ENCODE measurements at places on chromosomes 2 and 18. TPM values are rescaled to one million over a fixed set of nuclear protein-coding genes. Genes with fewer than 3 reads are reported as not detected.

RBBP8 gene
- total RNA-seq, result 53.7 TPM

HOXD4 gene
- total RNA-seq, result 1.3 TPM

IL1F10 gene
- total RNA-seq, result not detected

CFAP210 gene
- 1.0 TPM for total RNA-seq

ANKRD62 gene
- total RNA-seq, result not detected

DSC2 gene
- 10.2 TPM for total RNA-seq

CSRNP3 gene
- total RNA-seq, result 28.4 TPM

CPLX4 gene
- not detected for total RNA-seq

- peaks cover 27% of the 10 kb centered on the region for H3K36me3 ChIP-seq
- no peak overlapping the region for H3K27ac ChIP-seq
- no peak overlapping the region for H3K4me3 ChIP-seq
- no peaks in the 10 kb centered on the region for H3K4me1 ChIP-seq
Observed at GRCh38 chr2:191386938-191387536, 141.8 kb downstream of the MYO1B start.

DNA sequence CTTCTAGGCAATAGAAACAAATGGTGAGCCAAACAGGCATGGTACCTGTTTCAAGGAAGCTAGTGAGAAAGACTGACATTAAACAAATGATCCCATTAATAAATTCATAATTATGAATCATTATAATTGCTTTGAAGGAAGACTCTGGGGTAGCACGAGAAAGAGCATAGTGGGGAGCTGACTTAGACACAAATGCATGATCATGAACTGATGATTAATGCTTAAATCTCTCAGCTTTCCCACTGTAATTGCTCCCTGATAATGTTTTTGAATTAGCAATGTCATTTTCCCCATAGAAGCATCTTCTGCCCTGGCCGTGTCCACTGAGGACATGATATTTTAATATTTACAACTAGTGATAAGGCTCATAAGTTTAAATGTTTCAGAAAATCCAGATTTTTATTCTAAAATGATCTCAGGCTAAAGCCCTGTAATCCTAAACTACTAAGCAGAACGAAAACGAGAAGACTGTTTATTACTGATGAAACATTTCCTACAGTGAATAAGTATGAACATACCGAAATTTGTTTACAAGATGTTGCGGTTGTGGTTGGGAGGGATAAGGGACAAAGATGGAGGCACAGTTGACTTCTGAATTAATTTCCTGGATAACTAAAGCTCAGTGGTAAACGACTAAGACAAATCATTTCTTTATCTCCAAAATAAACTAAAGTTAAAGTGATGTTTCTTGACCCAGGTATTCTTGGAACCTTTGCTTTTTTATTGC is 47.3 kb upstream of the TACR1 start:
- peaks cover 6% of the 10 kb centered on the region for H3K36me3 ChIP-seq
- H3K4me1 ChIP-seq, result no peaks in the 10 kb centered on the region
- no peak for DNase-seq
- no peak overlapping the region for H3K4me3 ChIP-seq

DNA sequence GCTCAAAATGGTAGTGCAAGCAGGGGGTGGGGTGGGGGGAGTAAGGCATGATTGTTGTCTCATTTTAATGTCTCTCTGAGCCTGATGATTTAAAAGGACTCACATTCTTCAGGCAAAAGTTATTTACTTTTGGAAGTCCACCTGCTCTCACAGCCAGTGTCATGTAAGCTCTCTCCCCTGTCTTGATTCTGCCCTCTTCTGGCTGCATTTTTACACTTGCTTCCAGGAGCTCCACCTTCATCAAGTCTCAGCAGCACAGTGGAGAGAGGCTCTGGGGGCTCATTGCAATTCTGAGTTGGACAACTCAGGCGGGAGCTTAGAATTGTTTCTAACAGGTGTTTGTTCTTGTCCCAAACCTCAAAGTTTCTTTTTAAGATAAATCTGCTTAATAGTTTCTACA is 39.2 kb downstream of the GNAL start:
- H3K4me3 ChIP-seq, result no peak overlapping the region
- peaks cover 9% of the 10 kb centered on the region for H3K4me1 ChIP-seq
- no peaks in the 10 kb centered on the region for H3K36me3 ChIP-seq
- no peak for DNase-seq

GRCh38 chr2:217363470-217363869 is 503.6 kb upstream of the TNP1 start:
- H3K27ac ChIP-seq, result no peak overlapping the region
- no peak overlapping the region for H3K4me3 ChIP-seq
- H3K36me3 ChIP-seq, result peaks cover 3% of the 10 kb centered on the region

DNA sequence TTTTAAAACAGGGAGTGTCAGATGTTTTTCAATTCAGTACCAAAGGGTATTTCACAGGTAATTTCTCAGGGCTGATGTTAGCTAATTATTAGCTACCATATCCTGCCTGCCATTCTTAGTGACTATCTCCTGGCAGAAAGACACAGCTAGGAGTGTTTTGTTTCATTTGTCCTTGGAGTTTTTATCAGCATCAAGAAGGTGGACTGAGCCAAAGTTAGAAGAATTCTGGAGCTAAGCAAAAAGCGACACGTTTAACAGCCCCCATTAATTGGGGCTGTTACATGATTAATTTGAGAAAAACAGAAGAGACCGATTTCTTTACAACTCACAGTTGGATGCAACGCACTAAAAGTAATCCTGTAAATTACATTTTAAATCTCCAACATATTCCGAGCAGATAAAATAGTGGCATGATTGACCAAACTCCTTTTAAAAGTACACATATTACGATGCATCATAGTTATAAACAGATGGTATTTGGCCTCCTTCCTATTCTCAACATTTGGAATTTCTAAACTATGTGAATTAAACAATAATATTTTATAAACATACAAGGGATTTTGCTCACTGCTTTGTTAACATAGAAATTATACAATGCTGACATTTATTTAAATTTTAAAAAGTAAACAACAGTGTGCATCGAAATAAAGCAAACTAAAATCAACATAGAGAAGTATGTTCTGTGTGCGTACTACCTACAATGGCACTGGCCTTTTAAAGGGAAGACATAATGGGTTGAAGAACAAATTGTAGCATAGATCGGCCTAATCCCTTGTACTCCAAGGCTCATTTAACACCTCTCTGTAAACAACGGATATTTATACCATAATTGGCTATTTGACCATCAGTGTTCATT is 585.1 kb downstream of the ZEB2 start:
- peaks cover 23% of the 10 kb centered on the region for H3K4me1 ChIP-seq
- no peak for DNase-seq
- no peak overlapping the region for H3K27ac ChIP-seq
- no peaks in the 10 kb centered on the region for H3K36me3 ChIP-seq

DNA sequence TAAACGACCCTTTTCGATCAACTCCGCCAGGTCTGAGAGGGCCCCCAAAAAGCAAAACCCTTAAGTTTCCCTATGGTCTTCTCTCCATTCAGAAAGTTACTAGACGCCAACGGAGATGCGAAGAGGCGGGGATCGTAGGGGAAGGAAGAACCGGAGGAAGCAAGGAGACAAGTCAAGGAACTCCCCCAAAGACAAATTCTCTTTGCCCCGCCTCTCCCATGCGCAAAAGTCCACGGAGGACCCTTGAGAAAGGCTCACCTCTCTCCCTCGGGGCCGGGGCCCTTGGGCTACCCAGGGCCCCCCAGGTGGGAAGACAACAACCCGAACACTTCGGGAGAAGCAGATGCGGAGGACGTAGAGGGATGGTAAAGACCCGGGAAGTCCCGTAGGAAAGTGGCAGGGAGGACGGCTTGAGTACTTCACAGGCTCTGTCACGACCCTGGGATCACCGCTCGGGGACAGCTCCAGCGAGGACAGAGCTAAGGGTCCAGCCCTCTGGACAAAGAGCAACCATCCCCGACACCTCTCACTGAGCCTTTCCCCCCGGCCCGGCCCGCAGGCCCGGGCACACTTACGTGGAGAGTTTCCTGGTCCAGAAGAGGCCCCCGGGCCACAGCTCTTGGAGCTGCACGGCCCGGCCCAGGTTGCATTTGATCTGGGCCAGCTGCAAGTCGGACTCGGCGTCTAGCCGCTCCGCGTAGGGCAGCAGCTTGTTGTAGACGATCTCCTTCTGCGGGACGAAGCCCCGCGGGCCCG is 647 bp downstream of the PSME4 start:
- no peaks in the 10 kb centered on the region for H3K27me3 ChIP-seq
- peak; percentile 33 for DNase-seq
- peaks cover 40% of the 10 kb centered on the region for H3K4me1 ChIP-seq
- peak overlapping the region; percentile 93 for H3K4me3 ChIP-seq

- no peaks in the 10 kb centered on the region for H3K4me1 ChIP-seq
- no peak overlapping the region for H3K4me3 ChIP-seq
- no peak for DNase-seq
- H3K36me3 ChIP-seq, result no peaks in the 10 kb centered on the region
- H3K27ac ChIP-seq, result no peak overlapping the region
Observed at GRCh38 chr18:49123431-49123830, 172.7 kb upstream of the SMAD7 start.

DNA sequence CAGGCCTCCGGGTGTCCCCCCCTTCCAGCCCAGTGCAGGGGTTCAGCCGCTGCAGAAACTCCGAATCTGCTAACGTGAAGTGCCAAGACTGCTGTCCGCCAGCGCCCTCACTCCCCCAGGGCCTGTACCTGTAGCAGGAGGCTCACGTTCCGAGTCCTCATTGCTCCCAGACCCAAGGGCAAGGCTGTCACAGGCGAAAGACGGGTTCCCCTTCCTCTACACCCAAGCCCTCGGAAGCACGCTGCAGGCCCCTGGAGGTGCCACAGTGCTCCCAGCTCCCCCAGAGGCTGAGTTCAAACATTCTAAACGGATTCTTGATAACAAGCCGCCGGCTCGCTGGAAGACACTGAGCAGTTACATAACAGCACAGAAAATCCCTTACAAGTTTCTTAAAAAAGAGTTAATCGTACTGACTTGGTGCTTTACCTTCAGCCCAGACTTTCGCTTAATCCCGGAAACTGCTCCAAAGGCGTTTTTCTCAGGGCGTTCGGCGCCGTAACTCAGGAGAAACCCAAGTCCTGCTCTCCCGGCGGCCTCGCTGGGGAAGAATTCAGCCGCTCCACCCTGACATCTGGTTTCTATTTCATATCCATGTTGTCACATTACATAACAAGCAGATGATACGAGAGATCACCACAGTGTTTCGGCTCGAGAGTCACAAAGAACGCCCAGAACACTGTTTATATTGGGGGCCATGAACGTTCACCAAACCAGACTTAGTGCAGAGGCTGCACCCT is 92.0 kb downstream of the HDAC4 start:
- no peak overlapping the region for H3K4me3 ChIP-seq
- H3K4me1 ChIP-seq, result peaks cover 70% of the 10 kb centered on the region
- peak overlapping the region; percentile 90 for H3K27ac ChIP-seq
- no peaks in the 10 kb centered on the region for H3K27me3 ChIP-seq
- DNase-seq, result no peak

- H3K4me3 ChIP-seq, result no peak overlapping the region
- H3K36me3 ChIP-seq, result no peaks in the 10 kb centered on the region
- peaks cover 10% of the 10 kb centered on the region for H3K27me3 ChIP-seq
- no peak for DNase-seq
Observed at GRCh38 chr2:30769891-30770462, 37.3 kb downstream of the CAPN13 start.

- H3K4me1 ChIP-seq, result peaks cover 11% of the 10 kb centered on the region
- H3K27me3 ChIP-seq, result no peaks in the 10 kb centered on the region
- H3K36me3 ChIP-seq, result peaks cover 17% of the 10 kb centered on the region
Observed at GRCh38 chr2:241412144-241412543, 56.1 kb downstream of the FARP2 start.

- DNase-seq, result no peak
- peaks cover 3% of the 10 kb centered on the region for H3K4me1 ChIP-seq
- no peaks in the 10 kb centered on the region for H3K36me3 ChIP-seq
- H3K27ac ChIP-seq, result no peak overlapping the region
Observed at GRCh38 chr2:10271946-10272345, 30.8 kb upstream of the HPCAL1 start.

- H3K27me3 ChIP-seq, result no peaks in the 10 kb centered on the region
- H3K4me3 ChIP-seq, result no peak overlapping the region
- H3K4me1 ChIP-seq, result peaks cover 21% of the 10 kb centered on the region
- no peak for DNase-seq
- H3K36me3 ChIP-seq, result no peaks in the 10 kb centered on the region
- H3K27ac ChIP-seq, result no peak overlapping the region
Observed at GRCh38 chr2:160227293-160227915, 27.3 kb upstream of the ITGB6 start.

GRCh38 chr18:75010278-75010677 is 198.7 kb downstream of the PTGR3 start:
- H3K4me1 ChIP-seq, result peaks cover 16% of the 10 kb centered on the region
- H3K36me3 ChIP-seq, result peaks cover 4% of the 10 kb centered on the region
- no peak for DNase-seq
- H3K27me3 ChIP-seq, result no peaks in the 10 kb centered on the region

GRCh38 chr2:38251940-38252339 is 125.1 kb downstream of the ATL2 start:
- peaks cover 5% of the 10 kb centered on the region for H3K4me1 ChIP-seq
- H3K27ac ChIP-seq, result no peak overlapping the region
- no peaks in the 10 kb centered on the region for H3K27me3 ChIP-seq
- no peaks in the 10 kb centered on the region for H3K36me3 ChIP-seq

DNA sequence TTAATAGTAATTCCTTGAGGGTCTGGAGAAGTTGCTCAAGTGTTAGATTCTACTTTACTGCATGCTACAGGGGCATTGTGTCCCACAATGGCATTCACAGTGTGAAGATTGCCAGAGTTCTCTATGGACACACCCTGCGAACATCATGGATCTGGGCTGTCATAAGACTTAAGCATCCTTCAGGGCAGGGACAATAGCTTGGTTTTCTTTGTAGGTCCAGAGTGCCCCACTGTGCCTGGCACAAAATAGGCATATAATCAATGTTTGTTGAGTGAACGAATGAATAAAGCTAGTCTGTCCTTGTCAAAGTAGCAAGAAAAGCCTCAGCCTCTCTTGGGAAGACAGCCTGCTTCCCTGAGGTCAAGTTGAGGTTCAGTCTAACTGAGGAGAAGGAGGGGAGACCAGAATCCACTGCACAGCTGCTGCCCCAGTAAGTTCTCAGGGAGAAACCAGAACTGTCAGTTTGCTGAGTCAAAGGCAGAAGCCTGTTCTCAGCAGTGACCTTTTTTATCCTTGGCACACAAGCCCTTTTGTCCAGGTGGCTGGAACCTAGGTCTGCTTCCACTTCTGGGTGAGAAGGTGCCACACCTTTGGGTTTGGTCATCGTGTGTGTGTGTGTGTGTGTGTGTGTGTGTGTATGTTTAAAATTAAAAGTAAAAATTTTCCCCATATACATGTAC is 15.0 kb downstream of the INPP4A start:
- DNase-seq, result no peak
- peak overlapping the region; percentile 27 for H3K27ac ChIP-seq
- H3K4me3 ChIP-seq, result no peak overlapping the region
- H3K36me3 ChIP-seq, result no peaks in the 10 kb centered on the region

DNA sequence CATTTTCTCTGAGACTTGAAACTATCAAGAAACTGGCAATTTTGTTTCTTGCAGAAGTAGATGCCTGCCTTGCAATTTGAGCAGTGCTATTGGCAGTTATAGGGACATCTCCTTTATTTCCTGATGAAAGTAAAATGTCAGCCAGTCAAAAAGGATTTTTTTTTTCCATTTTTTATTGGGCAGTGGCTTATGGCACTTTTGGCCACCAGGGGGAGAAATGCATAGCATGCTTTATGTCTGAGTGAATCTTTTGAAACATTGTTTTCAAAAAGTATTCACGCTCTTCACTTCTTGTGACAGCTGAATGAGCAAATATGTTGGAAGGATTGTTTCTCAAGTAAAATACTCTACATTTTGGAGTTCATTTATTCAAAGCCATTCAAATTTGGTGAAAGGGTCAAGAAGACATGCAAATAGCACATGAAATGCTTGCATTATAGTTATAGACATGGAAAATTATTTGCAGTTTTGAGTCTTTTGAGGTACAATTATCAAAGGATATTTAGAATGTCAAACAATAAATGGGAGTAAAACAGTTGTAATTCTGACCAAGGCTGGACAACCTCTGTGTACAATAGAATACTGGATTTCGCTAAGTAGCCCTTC is 491.0 kb downstream of the CDH2 start:
- no peaks in the 10 kb centered on the region for H3K27me3 ChIP-seq
- H3K36me3 ChIP-seq, result peaks cover 3% of the 10 kb centered on the region
- peaks cover 14% of the 10 kb centered on the region for H3K4me1 ChIP-seq
- no peak overlapping the region for H3K4me3 ChIP-seq
